ENCODE measurements at places on chromosomes 7 and 10.

DNA sequence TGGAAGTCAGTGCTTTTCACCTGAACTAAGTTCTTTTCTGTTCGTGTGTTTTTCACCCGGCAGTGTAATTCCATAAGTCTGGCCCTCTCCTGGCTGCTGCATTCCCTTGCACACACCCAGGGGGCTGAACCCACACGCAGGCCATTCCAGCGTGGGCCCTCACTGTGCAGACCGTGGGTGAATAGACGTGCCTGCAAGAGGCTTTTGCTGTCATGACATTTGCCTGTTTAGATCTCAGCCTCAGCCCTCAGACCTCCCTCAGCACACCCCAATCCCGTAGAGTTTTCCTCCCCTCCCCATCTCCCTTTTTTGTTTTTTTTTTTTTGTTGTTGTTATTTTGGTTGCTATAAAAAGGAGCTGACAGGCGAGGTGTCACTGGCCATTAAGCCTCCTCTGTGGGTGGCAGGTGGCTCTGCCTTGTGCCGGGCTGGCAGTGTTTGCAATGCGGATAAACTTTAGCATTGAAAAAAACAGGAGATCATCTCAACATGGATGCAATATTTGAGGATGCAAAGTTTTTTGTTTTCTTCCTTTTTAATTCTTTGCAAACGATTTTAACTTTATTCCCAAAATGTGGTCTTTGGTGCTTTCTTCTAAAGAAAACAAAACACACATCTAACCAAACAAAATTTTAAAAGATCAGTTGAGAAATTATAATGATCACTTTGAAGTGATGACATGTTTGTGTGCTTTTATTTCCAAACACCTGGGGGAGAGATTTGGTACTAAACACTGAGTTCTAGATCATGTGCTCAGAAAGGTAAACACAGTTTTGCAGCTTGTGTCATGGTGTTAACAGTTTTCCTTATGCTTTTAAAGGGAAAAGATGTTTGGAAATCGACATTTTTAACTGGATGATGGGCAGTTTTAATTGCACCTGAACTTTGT is 58.8 kb downstream of the WDR37 start:
- no peak for DNase-seq

DNA sequence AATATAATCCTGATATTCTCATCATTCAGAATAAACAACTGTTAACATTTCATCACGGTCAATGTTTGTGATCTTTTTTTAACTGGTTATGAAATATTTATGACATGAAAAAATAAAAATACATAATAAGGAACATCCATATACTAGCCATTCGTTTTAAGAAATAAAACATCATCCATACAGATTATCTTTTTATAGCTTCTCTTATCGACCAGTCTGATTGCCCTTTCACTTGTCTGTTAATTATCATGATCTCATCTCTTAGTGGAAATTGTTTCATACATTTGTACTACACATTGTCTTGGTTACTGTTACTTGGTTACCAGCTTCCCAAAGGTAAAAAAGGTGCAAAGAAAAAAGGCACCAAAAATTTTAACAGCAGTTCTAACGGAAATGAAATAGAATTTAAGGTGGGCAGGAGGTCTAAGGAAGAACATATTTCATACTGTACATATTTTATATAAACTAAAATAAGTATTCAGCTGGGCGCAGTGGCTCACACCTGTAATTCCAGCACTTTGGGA is 8.4 kb downstream of the ARHGAP21 start:
- DNase-seq, result no peak

- no peak for DNase-seq
Measured at GRCh38 chr7:20122073-20122472, 95.1 kb downstream of the MACC1 start.

DNA sequence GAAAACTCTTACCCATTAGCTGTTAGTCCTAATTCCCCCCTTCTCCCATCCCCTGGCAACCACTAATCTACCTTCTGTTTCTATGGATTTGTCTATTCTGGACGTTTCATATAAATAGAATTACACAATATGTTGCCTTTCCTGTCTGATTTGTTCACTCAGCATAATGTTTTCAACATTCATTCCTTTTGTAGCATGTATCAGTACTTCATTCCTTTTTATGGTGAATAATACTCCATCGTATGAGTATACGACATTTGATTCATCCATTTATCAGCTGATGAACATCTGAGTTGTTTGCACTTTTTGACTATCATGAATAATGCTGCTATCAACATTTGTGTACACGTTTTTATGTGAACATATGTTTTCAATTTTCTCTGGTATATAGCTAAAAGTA is 4.4 kb upstream of the FRAT1 start:
- no peak for DNase-seq

- no peak for DNase-seq
Measured at GRCh38 chr7:40231796-40232195, 97.0 kb downstream of the SUGCT start.

- no peak for DNase-seq
Measured at GRCh38 chr7:45718464-45719330, 144.5 kb downstream of the ADCY1 start.

DNA sequence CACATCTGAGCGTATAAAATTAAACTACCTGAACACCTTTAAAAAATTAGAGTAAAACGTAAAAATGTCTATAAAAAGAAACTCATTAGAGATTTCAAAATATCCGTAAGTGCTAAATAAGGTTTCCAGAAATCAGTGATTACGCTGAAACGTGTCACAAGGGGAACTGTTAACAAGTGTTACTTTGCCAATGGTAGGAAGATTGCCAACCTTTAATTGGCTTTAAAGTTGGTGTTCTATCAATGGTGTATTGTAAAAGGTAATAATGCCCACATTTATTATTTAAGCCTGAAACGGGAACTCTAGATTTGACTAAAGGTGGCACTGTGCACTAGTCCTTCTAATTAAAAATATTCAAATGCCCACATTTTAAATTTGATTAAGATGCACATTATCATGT is 37.8 kb upstream of the HIBADH start:
- DNase-seq, result no peak

DNA sequence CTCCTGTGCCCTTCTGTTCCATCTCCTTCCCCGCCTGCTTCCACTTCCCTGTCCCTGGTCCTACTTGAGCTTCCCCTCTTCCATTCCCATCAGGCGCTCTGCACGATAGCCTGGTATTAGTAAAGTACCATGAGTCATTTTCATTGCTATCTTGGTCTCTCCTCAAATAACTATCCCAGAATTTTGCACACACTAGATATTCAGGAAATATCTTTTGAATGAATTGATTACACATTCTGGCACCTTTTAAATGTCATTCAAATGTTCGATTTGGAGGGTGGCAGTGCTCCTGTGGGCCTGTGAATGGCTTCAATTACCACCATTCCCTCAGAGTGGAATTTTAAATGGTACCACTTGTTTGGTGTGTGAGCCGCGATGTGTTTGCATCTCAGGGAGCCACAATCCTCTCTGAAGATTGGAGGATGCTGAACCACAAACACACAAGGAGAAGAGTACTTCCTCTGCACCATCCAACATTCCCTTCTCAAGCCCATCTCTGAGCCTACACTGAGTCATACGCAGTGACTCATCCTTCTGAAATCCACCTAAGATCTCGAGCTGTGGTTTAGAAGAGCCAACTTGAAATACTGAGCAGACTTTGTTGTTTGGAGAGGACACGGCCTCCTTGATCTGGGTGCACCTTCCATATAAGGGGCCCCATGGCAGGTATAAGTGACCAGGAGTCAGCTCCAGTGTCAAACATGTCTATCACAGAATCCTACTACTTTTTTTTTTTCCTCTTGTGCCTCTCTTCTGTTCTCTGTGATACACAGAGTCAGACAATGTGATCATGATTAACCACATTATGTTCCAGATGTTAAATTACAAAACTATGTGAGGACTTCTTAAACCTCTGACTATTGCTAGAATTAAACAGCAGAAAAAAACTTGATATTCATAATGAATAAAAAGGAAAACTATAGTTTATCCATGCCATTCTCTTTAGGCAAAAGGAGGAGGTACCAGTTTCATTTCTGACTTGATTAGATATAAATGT is 81.9 kb downstream of the BMPER start:
- no peak for DNase-seq

- no peak for DNase-seq
Measured at GRCh38 chr7:1809601-1810258, 139.7 kb downstream of the ELFN1 start.

DNA sequence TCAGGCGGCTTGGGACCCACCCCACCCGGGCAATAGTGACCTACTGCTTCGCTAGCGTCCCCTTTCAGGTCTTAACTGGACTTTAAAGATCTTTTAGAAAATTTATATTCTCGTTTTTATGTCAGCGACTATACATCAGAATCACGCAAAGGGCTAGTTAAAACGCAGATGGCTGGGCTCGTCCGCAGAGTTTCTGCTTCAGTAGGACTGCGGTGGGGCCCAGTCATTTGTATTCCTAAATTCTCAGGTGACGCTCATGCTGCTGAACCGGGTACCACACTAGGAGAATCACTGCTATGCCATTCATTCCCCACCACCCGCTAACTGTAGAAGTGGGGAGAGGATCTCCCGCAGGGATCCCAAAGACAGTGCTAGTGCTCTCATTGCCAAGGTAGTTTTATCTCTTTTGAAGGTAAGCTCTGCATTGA is 12.0 kb upstream of the SP8 start:
- DNase-seq, result no peak

GRCh38 chr7:127514499-127514898 is 70.9 kb downstream of the GCC1 start:
- no peak for DNase-seq

DNA sequence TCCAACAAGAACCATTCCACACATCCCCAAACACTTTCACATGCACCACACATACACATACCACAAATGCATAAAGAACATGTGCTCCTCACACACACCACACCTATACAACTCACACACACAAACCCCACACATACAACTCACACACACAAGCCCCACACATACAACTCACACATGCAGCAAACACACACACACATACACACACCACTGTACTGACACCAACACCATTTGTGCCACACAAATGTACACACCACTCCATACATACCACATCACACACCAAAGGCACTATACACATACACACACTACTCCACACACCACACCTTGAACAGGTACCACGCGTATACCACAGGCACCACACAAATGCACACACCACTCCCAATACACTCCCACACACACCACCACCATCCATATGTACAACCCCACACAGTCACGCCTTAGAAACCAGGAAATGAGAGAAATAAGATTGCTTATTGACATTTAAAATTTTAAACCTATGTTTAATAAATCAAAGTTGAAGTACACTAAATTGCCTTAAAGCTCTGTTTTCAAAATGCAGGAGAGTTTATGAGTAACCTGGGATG is 107.4 kb downstream of the ARL4A start:
- no peak for DNase-seq

DNA sequence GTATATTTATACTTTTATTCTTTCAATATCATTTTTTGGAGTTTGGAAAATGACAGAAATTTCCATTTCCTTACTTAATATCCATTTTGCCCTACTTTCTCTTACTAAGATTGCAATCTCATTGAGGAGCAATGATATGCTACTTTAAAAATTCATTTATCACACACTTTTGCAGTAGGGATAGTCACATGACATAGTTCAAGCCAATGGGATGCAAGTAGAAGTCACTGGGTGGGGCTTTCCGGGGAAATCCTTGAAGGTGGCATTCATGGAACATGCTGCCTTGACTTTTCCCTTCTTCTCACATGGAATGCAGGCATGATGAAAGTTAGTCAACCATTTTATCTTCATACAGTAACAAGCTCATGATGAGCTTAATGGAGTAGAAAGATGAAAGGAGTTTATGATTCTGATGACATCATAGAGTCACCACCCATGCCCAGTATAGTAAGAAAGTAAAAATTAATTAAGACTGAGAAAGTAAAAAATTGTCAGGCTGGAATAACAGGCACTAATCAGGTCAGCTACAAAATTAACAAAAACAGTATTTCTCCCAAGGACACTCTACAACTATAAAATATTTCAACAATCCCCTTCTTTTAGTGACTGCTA is 33.4 kb downstream of the IQUB start:
- no peak for DNase-seq

- peak; percentile 19 for DNase-seq
Measured at GRCh38 chr10:89793649-89794254, 92.4 kb downstream of the KIF20B start.

DNA sequence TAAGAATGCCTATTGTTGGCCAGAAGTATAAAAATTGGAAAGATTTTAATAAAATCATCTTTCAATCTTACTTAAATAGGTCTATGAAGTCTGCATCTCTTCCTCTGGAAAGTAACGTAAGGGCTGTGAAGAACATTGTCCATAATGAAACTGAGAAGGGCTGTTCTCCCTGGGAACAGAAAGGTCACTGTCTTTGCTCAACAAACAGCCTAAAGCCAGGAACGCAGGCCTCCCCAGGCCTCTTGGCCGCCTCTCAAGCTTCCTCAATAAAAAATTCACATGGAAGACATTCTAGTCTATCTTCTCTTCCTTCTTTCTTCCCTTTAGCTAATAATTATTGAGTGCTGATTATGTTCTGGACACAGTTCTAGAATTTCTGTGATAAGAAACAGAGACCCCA is 9.1 kb upstream of the IDI2 start:
- no peak for DNase-seq

GRCh38 chr7:1768832-1769231 is 98.8 kb downstream of the ELFN1 start:
- no peak for DNase-seq

GRCh38 chr7:74443543-74444247 is 10.0 kb upstream of the GTF2IRD1 start:
- DNase-seq, result no peak

DNA sequence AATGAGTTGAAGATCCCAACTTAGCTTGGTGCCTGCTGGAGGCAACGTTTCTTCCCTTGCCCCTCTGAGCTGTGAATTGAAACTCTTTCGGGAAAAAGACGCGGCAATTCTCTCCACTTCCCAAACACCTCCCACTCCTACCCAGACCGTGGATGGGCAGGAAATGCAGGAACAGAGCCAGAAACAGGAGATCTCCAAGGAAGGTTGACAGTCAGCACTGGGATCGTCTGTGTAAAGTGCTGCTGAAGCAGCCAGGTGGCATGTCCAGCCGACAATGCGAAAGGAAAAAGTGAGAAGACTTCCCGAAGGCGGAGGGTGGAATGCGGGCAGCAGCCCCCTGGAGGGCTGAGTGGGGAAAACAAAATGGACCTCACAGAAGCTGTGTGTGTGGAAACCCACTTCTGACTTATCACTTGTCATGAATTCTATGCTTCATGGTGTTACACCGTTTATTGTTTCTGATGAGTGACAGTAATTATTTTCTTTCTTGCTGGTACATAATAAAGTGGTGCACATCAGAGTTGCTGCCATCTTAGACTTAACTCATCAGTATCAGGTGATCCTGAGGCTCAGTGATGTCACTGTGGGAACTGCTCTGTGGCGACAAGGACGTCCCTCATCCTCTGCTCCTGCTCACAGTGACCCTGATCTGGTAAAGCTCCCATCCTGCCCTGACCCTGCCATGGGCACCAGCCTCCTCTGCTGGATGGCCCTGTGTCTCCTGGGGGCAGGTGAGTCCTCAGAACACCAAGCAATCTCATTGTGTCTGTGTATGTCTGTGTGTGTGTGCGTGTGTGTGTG is 220.5 kb upstream of the PRSS1 start:
- DNase-seq, result no peak

All from progenitor cell of endocrine pancreas (in vitro differentiated cells).